Dorsolateral prefrontal cortex (tissue), 122 donors: ENCODE measurements at places on chromosomes 5 and 9.
A peak's percentile ranks its signal among the peaks of the same experiment; 100 is the strongest.

DNA sequence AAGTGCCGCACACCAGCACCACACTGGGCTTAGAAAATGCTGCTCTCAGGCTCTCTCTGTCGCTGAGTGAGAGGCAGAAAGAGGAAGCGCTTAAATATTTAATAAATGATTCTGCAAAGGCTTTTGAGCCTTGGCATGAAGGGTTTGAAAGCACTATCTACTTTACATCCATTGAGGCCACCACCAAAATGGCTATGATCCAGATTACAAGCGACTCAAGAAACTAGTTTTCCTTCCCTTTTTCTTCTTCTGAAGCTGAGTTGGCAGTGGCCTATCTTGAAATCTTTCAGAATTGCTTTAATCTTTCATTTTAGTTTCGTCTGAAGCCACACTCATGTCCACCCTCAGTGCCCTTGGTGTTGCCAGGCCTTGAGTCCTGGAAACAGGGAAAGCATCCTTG is 59.5 kb downstream of the EBF1 start:
- no peak for DNase-seq

GRCh38 chr9:131873335-131873734 is 133.5 kb upstream of the RAPGEF1 start:
- no peak for DNase-seq

- no peak for DNase-seq
These were observed 493.0 kb upstream of the WWC1 start for GRCh38 chr5:167798448-167798847.

- peak; percentile 52 for DNase-seq
These were observed 861 bp downstream of the NTRK2 start for GRCh38 chr9:84670138-84671041.

DNA sequence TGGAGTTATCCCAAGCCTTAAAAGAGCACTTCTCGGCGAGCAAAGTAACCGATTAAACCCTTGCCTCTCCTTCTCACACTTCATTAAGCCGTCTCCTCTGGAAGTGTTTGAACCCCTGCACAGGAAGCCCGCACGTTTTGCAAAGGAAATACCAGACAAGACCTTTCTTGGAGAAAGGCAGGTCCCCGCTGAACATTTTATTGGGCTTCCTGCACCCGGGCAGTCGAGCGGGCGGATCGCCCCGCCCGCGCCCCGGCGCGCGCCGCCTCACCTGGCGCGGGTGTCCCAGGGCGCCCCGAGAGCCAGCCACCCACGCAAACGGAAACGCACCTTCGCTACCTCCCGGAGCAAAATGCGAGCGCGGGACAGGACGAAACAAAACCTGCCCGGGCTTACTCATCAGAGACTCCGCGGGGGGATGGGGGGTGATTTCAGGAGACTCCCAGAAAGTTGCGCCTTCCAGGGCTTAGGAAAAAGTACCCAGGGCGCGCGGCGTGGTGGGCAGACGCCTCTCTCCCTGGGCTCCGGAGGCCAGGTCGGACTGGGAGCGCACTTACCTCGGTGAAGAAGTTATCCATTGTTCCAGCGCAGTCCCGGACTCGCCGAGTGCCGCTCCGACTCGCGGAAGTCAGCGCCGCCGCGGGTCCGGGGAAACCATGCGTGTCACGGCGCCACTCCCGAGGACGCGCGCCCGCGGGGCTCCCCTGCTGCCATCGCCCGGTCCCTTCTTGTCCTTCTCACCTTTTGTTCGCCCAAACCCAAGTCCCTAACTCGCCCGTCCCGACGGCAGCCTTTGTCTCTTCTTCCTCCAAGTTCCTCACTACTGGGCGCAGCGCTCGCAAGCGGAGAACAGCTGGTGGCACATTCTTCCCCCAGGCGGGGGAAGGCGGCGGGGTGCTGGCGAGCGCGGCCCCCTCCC is 598 bp downstream of the MYO10 start:
- no peak for DNase-seq

DNA sequence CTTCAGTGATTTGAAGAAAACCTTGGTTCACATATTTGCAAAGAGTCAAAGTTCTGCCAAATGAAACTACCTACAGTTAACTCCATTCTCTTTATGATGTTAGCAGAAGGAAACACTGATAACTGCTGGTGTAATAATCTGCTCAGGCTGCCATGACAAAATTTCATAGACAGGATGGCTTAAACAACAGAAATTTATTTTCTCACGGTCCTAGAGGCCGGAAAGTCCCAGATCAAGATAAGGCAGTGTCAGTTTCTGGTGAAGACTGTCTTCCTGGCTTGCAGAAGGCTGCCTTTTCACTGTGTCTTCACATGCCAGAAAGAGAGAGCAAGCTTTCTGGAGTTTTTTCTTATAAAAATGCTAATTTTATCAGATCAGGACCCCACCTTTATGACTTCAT is 102.4 kb upstream of the PARP8 start:
- no peak for DNase-seq

GRCh38 chr9:18114559-18115475 is 359.1 kb upstream of the ADAMTSL1 start:
- DNase-seq: no peak

DNA sequence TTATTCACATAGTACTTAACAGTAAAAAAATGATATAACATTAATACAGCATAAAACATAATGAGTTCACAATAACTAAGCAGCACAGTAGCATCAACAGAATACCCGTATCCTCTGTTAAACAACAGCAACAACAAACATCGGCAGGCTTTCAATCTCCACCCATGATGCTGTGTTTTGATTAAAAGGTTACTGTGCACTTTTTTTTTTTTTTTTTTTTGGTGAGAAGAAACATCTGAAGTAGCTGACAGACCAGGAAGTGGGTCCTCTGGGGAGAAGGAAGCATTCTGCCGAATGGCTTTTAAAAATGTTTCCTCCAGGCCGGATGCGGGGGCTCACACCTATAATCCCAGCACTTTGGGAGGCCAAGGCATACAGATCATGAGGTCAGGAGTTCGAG is 282.3 kb downstream of the EPB41L4A start:
- no peak for DNase-seq

DNA sequence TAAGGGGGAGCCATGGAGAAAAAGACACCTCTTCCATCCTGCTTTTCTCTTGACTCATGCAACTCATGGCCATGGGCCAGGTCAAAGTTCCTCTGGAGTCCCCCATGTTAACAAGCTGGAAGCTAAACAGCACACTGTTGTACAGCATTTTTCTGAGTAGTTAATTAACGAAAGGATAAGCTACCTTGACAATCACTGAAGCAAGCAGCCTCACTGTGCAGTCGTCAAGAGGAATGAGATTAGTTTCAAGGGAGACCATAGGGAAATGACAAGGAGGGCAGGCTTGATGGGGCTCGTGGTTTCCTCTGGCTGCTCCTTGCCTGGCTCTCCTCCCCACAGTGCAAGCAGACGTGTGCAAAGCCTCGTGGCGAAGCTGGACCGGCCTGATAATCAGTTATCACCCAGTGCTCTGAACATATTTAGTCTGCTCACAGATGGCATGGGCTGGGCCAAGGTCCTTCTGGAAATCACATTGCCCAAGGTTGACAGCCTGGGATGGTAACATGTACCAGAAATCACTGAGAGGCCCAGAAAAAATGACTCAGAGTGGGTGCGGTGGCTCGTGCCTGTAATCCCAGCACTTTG is 209.5 kb downstream of the SLIT3 start:
- no peak for DNase-seq

DNA sequence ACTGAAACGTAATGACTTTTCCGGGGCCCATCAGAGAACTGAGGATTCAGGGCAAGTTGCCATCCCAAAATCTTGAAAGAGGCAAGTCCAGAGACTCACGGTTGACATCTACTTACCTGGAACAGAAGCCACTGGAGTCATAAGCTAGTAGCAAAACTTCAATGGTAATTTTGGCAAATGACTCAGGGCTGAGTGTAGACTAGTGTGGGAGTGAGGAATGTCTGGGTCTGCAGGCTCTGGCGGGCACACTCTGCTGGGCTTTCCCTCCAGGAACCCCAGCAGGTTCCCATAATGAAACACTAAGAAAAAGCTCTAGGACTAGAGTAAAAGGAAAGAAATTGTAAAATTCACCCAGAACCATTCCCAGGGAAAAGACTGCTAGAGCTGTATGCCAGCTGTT is 122.9 kb upstream of the NFIL3 start:
- DNase-seq: no peak

DNA sequence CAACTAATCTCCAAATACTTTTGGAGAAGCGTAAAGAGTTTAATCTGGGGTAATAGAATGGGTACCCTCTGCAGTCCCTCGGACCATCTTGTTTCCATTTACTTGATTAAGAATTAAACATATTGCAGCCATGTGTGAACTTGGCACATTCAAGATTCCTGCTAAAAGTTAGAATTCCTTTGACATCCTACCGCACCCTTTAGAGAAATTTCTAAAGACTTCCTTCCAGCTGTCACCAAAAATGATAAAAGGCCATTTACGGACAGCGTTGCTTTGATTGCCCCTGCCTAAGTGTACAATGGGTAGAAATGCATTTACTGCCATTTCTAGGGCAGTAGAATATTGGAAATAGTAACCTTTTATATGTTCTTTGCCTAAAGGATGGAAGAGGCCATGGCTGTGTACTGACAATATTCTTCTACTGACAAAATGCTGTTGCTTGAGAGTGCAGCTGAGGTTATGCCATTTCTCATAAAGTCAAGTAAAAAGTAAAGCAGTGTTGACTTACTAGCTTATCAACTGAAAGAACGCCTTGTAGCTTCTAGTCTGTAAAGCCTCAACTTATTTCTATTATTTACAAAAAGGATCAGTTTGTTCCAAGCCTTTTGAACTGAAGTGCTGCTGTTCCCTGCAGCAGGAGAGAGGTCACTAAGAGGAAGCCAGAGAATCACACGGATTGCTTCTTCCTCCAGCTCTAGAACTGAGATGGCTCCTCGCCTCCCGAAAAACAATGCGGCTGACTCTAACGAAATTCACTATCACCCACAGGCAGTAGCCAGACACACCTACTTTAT is 139.8 kb upstream of the BASP1 start:
- DNase-seq: no peak

GRCh38 chr9:90526386-90526785 is 116.2 kb downstream of the DIRAS2 start:
- DNase-seq: no peak

GRCh38 chr5:6659941-6660684 is 26.9 kb downstream of the SRD5A1 start:
- no peak for DNase-seq

GRCh38 chr9:18785604-18786003 is 247.4 kb downstream of the SAXO1 start:
- no peak for DNase-seq

GRCh38 chr5:146016764-146017484 is 80.5 kb downstream of the SH3RF2 start:
- no peak for DNase-seq
